ENCODE measurements at places on chromosomes 2 and 18. TPM values are rescaled to one million over a fixed set of nuclear protein-coding genes. Genes with fewer than 3 reads are reported as not detected.

HOXD13 gene
- polyA plus RNA-seq: not detected

POTEJ gene
- not detected for polyA plus RNA-seq

DNA sequence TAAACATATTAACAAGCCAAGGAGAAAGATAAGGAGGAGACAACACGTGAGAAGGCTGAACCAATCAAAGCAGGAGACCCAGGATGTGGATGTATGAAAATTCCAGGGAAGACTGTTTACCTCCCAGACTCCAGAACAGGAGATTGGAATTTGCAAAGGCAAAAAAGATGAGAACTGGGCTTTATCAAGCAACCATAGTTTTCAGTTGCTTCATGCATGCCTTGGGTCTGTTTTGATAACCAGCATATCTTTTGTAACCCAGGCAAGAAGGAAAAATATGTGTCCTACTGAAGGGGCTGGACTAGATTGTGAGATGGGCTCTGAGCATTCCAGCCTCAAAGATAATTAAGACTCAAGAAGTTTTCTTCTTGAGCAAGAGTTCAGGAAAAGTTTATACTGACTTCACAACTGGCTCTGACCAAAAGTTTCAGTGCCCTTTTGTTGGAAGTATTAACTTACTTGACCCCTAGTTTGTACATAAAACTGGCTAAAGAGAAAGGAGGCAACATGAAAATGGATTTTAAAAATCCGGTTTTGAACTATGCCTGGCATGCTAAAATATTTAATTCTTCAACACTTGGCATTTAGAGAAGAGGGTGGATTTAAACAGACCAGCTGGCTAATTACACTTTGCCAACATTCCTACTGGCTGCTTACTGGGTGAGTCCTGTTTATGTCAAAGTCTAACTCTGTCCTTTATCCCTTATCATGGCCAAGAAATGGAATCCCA, 79.3 kb upstream of the CD28 start:
- no peaks in the 10 kb centered on the region for H3K36me3 ChIP-seq
- no peaks in the 10 kb centered on the region for H3K4me1 ChIP-seq
- H3K27me3 ChIP-seq: no peaks in the 10 kb centered on the region
- no peak overlapping the region for H3K4me3 ChIP-seq
- no peak overlapping the region for H3K27ac ChIP-seq

METTL4 gene
- polyA plus RNA-seq: 3.0 TPM

DNA sequence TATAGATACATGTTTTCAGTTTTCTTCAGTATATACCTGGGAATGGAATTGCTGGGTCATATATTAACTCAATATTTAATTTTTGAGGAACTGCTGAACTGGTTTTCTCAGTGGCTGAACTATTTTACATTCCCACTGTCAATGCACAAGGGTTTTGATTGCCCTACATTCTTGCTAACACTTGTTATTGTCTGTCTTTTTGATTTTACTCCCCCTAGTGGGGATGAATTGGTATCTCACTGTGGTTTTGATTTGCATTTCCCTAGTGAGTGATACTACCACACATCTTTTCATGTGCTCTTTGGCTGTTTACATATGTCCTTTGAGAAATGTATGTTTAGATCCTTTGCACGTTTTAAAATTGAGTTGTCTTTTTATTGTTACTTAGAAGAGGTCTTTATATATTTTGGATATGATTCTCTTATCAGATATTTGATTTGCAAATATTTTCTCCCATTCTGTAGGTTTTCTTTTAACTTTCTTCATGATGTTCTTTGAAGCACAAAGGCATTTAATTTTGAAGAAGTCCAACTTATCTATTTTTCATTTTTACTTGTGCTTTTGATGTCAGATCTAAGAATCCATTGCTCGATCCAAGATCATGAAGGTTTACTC, 36.2 kb downstream of the ASB1 start:
- no peaks in the 10 kb centered on the region for H3K27me3 ChIP-seq
- no peak overlapping the region for H3K27ac ChIP-seq
- no peak overlapping the region for H3K4me3 ChIP-seq
- H3K36me3 ChIP-seq: no peaks in the 10 kb centered on the region
- H3K4me1 ChIP-seq: no peaks in the 10 kb centered on the region

DNA sequence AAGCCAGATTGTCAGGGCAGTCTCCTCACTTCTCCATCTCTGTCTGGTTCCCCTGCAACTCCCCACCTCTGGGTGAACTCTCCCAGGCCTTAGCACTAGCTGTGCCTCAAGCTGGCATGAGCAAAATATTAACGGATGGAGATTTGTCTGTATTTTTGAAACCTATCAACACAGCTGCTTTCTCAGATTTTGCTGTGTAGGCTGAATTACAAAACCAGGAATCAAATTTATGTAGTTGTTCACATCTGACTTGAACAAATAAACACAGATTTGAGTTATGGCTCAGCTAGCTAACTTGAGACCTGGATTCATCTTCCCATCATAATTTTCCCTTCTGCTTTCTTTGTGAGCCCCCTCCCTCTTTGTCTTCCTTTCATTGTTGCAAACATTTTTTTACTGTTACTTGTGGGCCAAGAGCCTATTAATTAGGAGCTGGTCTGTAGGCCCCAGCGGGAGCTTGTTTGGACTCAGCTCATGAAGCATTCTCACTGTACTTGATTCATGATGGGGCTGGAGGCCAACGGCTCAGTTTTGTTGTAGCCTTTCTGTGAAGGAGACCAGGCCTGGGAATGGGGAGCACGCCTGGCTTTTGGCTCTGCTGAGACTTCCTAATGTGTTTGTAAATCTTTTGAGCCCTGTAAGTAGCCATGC, 164.1 kb upstream of the GATA6 start:
- no peaks in the 10 kb centered on the region for H3K27me3 ChIP-seq
- H3K4me3 ChIP-seq: no peak overlapping the region
- DNase-seq: no peak

SAG gene
- polyA plus RNA-seq: 0.87 TPM

DNA sequence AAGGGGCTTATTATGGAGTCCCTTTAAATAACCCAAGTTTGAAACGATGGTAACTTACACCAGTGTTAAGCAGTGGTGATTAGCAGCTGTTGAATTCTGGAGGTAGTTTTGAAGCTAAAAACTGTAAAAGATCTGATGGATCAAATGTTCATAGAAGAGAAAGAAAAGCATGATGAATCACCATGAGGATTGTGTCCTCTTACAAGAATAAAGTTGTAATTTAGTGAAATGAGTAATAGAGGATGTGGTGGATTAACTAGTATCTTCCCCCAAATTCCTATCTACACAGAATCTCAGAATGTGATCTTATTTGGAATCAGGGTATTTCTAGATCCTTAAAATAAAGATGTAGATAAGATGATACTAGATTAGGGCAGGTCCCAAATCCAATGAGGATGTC, 1138.2 kb upstream of the TMEFF2 start:
- no peaks in the 10 kb centered on the region for H3K27me3 ChIP-seq
- no peak overlapping the region for H3K27ac ChIP-seq
- no peak for DNase-seq
- H3K36me3 ChIP-seq: no peaks in the 10 kb centered on the region

RIF1 gene
- polyA plus RNA-seq: 6.5 TPM

- H3K27me3 ChIP-seq: no peaks in the 10 kb centered on the region
- no peak overlapping the region for H3K4me3 ChIP-seq
- H3K4me1 ChIP-seq: peaks cover 4% of the 10 kb centered on the region
- no peak overlapping the region for H3K27ac ChIP-seq
- H3K36me3 ChIP-seq: no peaks in the 10 kb centered on the region
Observed at GRCh38 chr2:175574069-175574468, 392.6 kb upstream of the ATP5MC3 start.

HTR2B gene
- not detected for polyA plus RNA-seq

GRCh38 chr2:29276151-29276550, 160.9 kb downstream of the CLIP4 start:
- DNase-seq: no peak
- no peaks in the 10 kb centered on the region for H3K27me3 ChIP-seq
- H3K4me3 ChIP-seq: no peak overlapping the region

SCYGR2 gene
- polyA plus RNA-seq: not detected

- DNase-seq: no peak
- H3K4me3 ChIP-seq: no peak overlapping the region
- no peak overlapping the region for H3K27ac ChIP-seq
- H3K27me3 ChIP-seq: no peaks in the 10 kb centered on the region
- H3K36me3 ChIP-seq: no peaks in the 10 kb centered on the region
- no peaks in the 10 kb centered on the region for H3K4me1 ChIP-seq
Observed at GRCh38 chr2:147182260-147182659, 662.6 kb upstream of the ACVR2A start.

FRZB gene
- polyA plus RNA-seq: not detected

GRCh38 chr18:62978251-62979049, 263.1 kb downstream of the PHLPP1 start:
- H3K4me1 ChIP-seq: peaks cover 54% of the 10 kb centered on the region
- H3K36me3 ChIP-seq: peaks cover 13% of the 10 kb centered on the region
- H3K4me3 ChIP-seq: no peak overlapping the region
- H3K27me3 ChIP-seq: no peaks in the 10 kb centered on the region
- no peak for DNase-seq

- no peaks in the 10 kb centered on the region for H3K27me3 ChIP-seq
- no peak for DNase-seq
- H3K36me3 ChIP-seq: no peaks in the 10 kb centered on the region
- no peak overlapping the region for H3K4me3 ChIP-seq
- H3K27ac ChIP-seq: no peak overlapping the region
Observed at GRCh38 chr2:33021542-33022227, 74.9 kb downstream of the LTBP1 start.

DNA sequence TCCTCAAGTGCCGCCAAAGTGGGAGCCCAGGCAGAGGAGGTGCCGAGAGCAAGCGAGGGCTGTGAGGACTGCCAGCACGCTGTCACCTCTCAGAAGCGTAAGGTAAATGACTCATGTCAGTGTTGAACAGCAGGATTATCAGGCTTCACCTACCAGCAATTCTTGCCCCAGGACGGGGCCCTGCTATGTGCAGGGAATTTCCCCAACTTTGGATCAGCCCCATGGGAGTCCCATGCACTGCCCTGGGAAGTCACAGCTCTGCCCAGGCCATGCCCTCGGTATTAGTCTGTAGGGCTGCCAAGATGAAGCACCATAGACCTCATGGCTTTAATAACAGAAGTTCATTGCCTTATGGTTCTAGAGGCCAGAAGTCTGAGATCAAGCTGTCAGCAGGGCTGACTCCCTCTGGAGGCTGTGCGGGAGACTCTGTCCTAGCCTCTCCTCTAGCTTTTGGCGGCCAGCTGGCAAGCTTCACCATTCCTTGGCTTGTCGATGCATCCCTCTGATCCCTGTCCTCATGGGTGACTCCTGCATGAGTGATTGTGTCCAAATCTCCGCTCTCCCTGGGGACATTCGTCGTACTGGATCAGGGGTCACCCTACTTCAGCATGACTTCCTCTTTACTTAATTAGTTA, 55.9 kb downstream of the TRPM8 start:
- H3K27me3 ChIP-seq: no peaks in the 10 kb centered on the region
- DNase-seq: no peak
- H3K27ac ChIP-seq: no peak overlapping the region
- H3K4me1 ChIP-seq: no peaks in the 10 kb centered on the region
- H3K36me3 ChIP-seq: no peaks in the 10 kb centered on the region

- peaks cover 5% of the 10 kb centered on the region for H3K4me1 ChIP-seq
- H3K4me3 ChIP-seq: no peak overlapping the region
- no peak for DNase-seq
Observed at GRCh38 chr18:24472591-24472990, 12.2 kb downstream of the HRH4 start.

- H3K27me3 ChIP-seq: no peaks in the 10 kb centered on the region
- DNase-seq: no peak
- H3K4me1 ChIP-seq: no peaks in the 10 kb centered on the region
- no peaks in the 10 kb centered on the region for H3K36me3 ChIP-seq
Observed at GRCh38 chr2:170643346-170643745, 71.8 kb upstream of the SP5 start.

DNA sequence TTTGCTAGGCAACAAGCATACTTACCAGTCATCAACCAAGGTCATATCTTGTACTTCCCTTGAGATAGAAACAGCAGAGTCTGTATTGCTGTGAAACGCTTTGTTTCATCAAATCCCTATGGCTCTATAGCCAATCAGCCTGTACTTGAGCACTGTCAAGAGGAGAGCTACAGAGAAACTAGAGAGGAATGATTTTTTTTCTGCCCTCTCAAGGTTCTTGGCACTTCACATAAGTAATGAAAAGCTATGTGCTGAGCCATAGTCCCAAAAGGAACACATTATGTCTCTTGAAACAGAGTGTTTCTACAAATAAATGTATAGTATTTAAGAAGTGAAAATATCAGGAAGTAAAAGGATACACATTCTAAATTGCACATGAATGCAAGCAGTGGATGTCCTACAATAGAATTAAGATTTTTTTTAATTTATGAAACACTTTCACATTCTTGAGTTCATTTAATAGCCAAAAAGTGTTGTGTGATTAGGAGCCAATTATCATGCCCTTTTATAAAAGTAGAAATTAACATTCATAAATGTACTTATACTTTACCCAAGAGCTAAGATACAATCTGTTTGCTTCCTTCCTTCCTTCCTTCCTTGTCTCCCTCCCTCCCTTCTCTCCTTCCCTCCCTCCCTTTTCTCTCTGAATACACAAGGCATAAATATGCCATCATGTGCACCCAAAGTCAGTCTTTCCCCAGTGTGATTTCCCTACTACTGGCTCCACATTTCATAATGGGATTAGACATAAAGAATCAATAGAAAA, 131.8 kb downstream of the CSRNP3 start:
- H3K27ac ChIP-seq: no peak overlapping the region
- H3K36me3 ChIP-seq: no peaks in the 10 kb centered on the region
- no peaks in the 10 kb centered on the region for H3K4me1 ChIP-seq
- no peaks in the 10 kb centered on the region for H3K27me3 ChIP-seq

ANKRD30B gene
- not detected for polyA plus RNA-seq

DNA sequence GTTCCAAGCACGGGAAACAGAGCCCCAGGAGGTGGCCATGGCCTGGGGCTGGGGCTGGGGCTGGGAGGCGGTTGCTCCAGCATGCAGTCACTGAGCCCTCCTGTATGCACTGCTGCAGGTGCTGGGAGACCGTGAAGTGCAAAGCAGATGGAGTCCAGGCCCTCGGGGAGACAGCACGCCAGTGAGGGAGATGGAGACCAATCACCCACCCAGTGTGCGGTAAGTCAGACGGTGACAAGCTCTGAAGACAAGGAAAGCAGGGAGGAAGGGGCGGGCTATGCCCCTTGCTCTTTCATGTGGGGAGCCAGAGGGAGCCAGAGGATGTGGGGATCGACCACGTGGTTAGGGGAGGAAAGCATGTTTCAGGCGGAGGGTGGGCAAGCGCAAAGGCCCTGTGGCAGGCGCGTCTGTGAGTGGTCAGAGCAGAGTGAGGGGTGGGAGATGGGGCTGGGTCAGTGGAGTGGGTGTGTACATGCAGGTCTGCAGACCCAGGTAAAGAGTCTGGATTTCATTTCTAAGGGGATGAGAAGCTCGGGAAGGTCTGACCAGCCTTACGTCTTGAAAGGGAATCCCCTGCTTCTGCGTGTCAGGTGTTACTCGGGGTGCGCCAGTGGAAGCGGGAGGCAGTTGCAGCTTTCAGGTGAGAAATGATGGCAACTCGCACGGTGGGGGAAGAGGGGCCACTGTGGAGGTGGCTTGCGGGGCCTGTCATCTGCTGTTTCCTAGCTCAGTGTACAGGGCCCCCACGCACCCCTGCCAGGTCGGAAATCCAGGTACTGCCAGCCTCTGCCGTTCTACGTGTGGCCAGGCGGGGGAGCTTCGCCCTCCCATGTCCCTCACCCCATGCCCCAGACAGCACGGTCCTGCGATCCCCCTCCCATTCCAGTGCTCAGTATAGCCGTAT, 19.4 kb downstream of the RRM2 start:
- H3K27me3 ChIP-seq: no peaks in the 10 kb centered on the region
- H3K4me3 ChIP-seq: no peak overlapping the region
- no peak overlapping the region for H3K27ac ChIP-seq
- no peaks in the 10 kb centered on the region for H3K4me1 ChIP-seq
